Smooth muscle cell of trachea (primary cell): ENCODE measurements at places on chromosomes 3 and 15. TPM values are rescaled to one million over a fixed set of nuclear protein-coding genes. Genes with fewer than 3 reads are reported as not detected.

Gene PRSS50
- total RNA-seq, result not detected in 2 replicates

Gene KLHL40
- total RNA-seq, result not detected in 2 replicates

Gene CHRNB4
- not detected in 2 replicates for total RNA-seq

Gene CCDC66
- total RNA-seq, result 14.7 and 24.4 TPM in 2 replicates

Gene UBE2E1
- 131 and 141 TPM in 2 replicates for total RNA-seq

Gene GASK1A
- total RNA-seq, result 1.6 and 4.5 TPM in 2 replicates

Gene EPHB3
- total RNA-seq, result 12.4 and 18.0 TPM in 2 replicates

Gene FEZF2
- total RNA-seq, result not detected in 2 replicates

Gene RHOV
- total RNA-seq, result not detected in 2 replicates

Gene GOLGA6B
- total RNA-seq, result not detected in 2 replicates

Gene SEMA3B
- 26.0 and 88.5 TPM in 2 replicates for total RNA-seq

Gene MESP2
- total RNA-seq, result 0.58 and 1.3 TPM in 2 replicates

Gene SAMD7
- not detected in 2 replicates for total RNA-seq

Gene EFHB
- 0.15 and 0.17 TPM in 2 replicates for total RNA-seq

Gene RETNLB
- not detected in 2 replicates for total RNA-seq

Gene CILP
- total RNA-seq, result 0.29 and 5.0 TPM in 2 replicates

Gene CCR8
- total RNA-seq, result not detected in 2 replicates

Gene PLSCR2
- not detected in 2 replicates for total RNA-seq

Gene IL17RC
- 57.6 and 58.9 TPM in 2 replicates for total RNA-seq

Gene PLA1A
- total RNA-seq, result 0.33 TPM in 1 of 2 replicates, not detected in the other

Gene TM4SF18
- total RNA-seq, result 0.44 TPM in 1 of 2 replicates, not detected in the other

Gene CPB1
- not detected in 2 replicates for total RNA-seq

Gene ZNF80
- total RNA-seq, result not detected in 2 replicates

Gene GREM1
- total RNA-seq, result 141 and 1,212 TPM in 2 replicates

Gene LRRC31
- total RNA-seq, result not detected in 2 replicates

Gene CD276
- 170 and 216 TPM in 2 replicates for total RNA-seq

Gene ACOX2
- total RNA-seq, result 26.5 and 27.1 TPM in 2 replicates

Gene GPR156
- total RNA-seq, result 0.44 and 0.50 TPM in 2 replicates

Gene AGTR1
- 2.3 and 3.3 TPM in 2 replicates for total RNA-seq

Gene NAA50
- total RNA-seq, result 203 and 358 TPM in 2 replicates

Gene CX3CR1
- not detected in 2 replicates for total RNA-seq

Gene EIF4E3
- 1.7 and 2.3 TPM in 2 replicates for total RNA-seq

Gene PATL2
- 1.2 and 1.3 TPM in 2 replicates for total RNA-seq

Gene CPNE9
- not detected in 2 replicates for total RNA-seq

Gene NLGN1
- 1.0 and 3.3 TPM in 2 replicates for total RNA-seq

Gene EFCC1
- total RNA-seq, result not detected in 2 replicates

Gene GUCA1C
- not detected in 2 replicates for total RNA-seq

Gene UBL7
- total RNA-seq, result 41.9 and 42.0 TPM in 2 replicates

Gene CHRD
- total RNA-seq, result 0.73 and 2.6 TPM in 2 replicates

Gene ADAMTS9
- total RNA-seq, result 0.66 and 1.5 TPM in 2 replicates

Gene RFTN1
- 62.5 and 152 TPM in 2 replicates for total RNA-seq

Gene ONECUT1
- total RNA-seq, result not detected in 2 replicates

Gene ATRIP
- total RNA-seq, result 5.7 and 6.6 TPM in 2 replicates

Gene STRA6
- 0.29 and 0.83 TPM in 2 replicates for total RNA-seq

Gene AP3B2
- total RNA-seq, result 0.15 and 1.5 TPM in 2 replicates

Gene ISL2
- 0.58 and 3.6 TPM in 2 replicates for total RNA-seq

Gene FGD5
- 1.7 and 1.8 TPM in 2 replicates for total RNA-seq

Gene CCDC191
- total RNA-seq, result 2.6 and 4.2 TPM in 2 replicates

Gene CKMT1B
- total RNA-seq, result not detected in 2 replicates

Gene RARRES1
- 48.3 and 232 TPM in 2 replicates for total RNA-seq

Gene SRGAP3
- 6.1 and 7.8 TPM in 2 replicates for total RNA-seq

Gene IFT80
- total RNA-seq, result 90.8 and 120 TPM in 2 replicates

Gene PLA2G4E
- under 0.01 TPM in 1 of 2 replicates, not detected in the other for total RNA-seq

Gene TAGLN3
- 0.87 and 0.99 TPM in 2 replicates for total RNA-seq

Gene NAALADL2
- 19.2 and 19.7 TPM in 2 replicates for total RNA-seq

Gene P3H2
- 13.9 and 14.1 TPM in 2 replicates for total RNA-seq
